ENCODE measurements at places on chromosomes 7 and 10.

DNA sequence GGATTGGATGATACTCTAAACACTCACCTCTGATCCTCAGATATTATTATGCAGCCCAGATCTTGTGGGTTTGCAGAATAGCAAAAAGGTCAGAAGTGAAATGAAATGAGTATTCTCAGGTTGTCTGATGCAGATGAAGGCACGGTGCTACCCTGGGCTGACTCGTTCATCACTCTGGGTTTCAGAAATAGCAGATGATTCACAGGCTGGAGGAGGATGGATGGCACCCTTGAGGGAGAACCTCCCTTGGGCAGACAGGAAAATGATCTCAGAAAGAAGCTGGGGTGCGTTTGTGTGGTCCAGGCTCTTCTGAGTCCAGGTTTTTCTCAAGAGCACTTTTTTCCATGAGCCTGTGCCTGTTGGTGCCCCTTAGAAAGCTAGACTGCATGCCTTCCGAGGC is 515.8 kb upstream of the MKI67 start:
- DNase-seq = no peak

- no peak for DNase-seq
Observed at GRCh38 chr10:131856441-131857094, 44.2 kb upstream of the PPP2R2D start.

DNA sequence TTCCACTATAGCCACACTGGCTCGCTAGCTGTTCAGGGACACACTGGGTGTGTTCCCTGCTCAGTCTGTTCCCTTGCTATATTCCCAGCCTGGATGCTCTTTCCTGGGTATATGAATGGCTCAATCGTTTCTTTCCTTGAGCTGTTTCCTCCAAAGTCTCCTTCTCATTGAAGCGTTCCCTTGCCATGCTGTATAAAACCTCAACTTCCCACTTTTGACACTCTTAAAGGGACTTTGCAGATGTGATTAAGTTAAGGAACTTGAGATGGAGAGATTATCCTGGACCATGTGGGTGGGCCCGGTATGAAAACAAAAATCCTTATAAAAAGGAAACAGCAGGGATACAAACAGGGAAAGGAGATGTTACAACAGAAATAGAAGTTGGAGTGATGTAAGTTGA is 973.1 kb downstream of the LRMDA start:
- no peak for DNase-seq

DNA sequence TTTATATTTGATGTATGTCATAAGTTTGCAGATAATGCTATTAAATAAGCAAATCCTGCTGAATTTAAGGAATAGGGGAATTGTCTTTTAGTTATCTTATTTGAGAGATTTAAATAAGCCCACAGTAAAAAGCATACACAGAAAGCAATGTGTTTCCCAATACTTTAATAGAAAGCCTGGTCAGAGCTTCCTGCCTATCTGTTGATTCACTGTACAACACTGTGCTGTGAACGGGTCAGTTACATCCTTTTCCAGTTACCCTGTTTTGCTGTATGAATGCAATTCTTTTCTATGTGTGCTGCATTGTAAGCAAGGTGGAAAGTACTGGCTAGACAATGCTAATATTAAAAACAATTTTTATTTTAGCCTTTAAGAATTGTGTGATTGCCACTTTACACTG is 81.2 kb downstream of the ANKRD7 start:
- no peak for DNase-seq

DNA sequence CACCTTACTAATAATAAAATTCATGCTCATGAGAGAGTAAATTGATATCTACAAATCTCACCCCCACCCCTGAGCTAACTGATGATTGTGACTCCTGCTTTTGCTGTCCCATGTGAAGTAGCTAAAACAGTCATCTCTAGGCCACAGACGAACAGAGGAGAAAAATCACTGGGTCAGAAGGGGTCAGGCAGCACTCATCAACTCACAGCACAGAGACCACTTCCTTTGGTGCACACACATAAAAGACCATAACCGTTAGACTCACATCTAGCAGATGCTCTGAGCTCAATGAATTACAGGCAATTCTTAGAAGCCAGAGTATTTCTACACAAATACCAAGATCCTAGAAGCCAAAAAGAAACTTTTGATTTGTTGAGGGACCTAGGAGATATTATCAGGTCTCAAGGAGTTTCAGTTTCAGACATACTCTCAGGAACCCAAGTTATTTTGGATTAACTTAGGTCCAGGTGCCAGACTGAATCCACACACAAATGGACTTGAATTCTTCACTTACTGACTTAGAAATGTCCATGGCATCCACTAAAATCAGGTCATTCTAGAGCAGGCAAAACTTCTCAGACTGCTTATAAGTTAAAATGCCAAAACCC is 65.0 kb upstream of the TES start:
- no peak for DNase-seq

Measured in DMS153 (cell line).